Substantia nigra (tissue), 51 donors: ENCODE measurements at places on chromosomes 3 and 15.

DNA sequence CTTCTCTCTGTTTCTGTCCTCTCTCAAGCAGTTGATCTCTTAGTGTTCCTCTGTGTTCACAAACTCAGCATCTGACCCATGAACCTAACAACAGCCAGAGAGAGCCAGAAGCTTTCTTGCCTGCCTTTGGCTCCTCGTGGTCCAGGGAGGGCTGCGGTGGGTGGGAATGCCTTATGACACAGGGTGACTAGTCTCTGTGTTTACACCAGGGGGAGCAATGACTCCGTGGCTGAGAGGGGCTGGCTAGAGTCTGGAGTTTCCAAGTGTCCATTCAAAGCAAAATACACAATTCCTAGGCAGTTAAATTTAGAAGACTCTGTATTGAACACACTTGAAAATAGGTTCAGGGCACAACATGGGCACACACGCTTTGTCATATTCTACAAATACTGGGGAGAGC lies 370.0 kb upstream of the FRG2C start:
- DNase-seq, result peak; percentile 2

- DNase-seq, result no peak
These were observed 342.9 kb downstream of the THSD4 start for GRCh38 chr15:71458089-71458660.

DNA sequence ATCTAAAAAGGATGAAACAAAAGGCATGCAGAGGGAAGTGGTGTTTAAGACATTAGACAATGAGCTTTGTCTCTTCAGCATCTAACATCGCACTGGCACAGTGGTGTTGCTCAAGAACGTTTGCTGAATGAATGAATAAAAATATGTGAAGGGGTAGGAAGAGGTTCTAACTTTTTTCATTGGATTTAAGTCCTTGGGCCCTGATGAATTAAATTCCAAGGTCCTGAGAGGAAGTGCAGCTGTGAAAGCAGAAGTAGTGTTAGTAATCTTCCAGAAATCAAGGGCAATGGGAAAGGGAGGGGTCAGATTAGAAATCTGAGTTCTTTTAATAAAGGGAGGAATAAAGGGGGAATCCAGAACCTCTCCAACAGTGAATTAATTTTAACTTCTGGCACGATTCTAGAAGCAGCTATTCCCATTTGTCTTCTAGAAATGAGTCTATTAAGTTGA lies 29.6 kb downstream of the TLNRD1 start:
- no peak for DNase-seq

DNA sequence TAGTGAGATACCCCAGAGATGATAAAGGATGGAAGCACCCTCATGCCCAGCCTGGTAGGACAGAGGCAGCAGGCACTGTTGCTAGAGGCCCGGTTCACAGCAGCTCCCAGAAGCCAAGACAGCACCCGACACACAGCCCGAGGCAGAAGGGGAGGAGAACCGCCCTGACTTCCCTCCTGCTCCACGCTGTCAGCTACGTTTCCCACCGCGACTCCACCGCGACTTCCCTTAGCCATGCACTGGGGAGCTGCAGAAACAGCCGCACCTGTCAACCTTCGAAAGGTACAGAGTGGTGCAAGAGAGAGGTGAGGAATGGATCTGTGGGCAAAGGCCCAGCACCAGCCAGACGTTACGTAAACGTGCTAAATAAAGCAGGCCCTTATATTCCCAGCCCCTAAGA lies 529.2 kb downstream of the GABRG3 start:
- no peak for DNase-seq

GRCh38 chr3:127175272-127175671 lies 17.7 kb upstream of the PRR23E start:
- no peak for DNase-seq

DNA sequence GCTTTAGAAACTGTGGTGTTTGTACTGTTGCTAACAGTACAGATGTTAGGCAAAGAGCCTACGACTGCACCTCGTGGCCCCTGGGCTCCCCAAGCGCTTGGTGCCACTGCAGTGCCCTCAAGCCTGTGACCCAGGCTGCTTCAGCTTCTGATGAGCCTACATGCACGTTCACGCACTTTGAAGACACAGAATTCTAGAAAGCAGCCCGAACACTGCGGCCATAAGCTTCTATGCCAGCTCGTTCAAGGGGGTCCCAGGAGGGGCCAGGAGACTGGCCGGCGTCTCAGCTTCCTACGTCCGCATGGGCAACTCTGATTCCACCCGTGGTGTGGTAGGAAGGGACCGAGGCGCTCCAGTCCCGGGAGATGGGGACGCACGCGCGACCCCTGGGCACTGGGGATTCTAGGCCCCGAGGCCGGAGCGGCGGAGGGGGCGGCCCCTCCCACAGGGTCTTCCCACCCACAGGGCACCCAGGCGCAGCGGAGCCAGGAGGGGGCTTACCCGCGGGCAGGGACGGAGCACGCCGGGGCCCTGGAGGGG lies 653 bp downstream of the MYO5C start:
- DNase-seq, result no peak

GRCh38 chr3:60046210-60046609 lies 996.4 kb upstream of the CFAP20DC start:
- DNase-seq, result peak; percentile 19
